ENCODE measurements at places on chromosomes 2 and 18. TPM values are rescaled to one million over a fixed set of nuclear protein-coding genes. Genes with fewer than 3 reads are reported as not detected.

DNA sequence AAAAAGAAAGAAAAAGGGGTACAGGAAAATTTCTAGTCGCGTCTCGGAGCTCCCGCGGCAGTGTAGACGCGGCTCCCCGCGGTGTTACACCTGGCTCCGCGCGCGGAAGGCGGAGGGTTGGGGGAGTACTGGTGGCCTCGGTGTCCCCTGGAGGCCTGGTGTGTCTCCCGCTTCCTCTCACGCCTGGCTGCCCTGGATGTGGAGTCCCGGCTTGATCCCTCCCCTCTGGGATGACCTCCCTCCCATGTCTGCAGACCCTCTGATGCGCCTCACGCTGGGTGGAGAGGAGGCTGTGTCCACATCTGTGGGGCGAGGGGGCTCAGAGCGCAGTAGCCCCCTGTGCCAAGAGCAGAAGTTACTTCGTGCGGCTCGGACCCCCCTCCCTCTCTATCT is 1.2 kb downstream of the KIF5C start:
- DNase-seq, result no peak

- no peak for DNase-seq
These were observed 1.4 kb downstream of the GPBAR1 start for GRCh38 chr2:218262237-218262600.

DNA sequence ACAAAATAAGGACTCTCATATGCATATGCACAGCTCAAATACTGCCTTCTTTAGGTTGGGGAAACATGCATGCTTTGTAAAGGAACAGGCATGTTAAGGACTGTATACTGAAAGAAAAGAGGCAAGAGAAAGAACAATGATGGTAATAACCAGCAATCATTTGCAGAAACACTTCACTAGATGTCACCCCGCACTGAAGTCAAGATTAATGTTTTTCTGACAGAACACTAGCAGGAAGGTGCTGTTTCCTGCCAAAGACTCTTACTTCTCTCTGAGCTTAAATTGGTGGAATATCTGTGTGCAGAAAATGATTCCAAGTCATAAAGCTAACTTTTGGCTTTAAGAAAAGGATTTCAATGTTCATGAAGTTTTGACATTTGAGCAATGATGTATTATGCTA is 19.3 kb upstream of the CSRNP3 start:
- DNase-seq, result no peak

DNA sequence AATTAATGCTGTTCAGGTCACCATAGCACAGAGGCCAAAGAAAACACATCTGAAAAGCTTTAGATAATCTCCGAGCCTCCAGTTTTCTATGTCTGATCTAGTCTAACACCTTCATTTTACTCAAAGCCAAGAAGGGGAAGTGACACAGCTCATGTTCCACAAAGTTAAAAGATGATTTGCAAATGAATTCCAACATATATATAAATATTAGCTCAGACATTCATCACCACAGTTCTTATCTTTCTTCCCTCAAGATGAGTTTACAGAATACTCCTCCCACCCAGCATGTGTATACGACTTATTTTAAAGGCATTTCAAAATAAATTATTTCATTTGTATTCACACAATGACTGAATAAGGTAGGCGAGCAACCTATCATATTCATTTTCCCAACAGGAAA is 82.4 kb downstream of the AAK1 start:
- DNase-seq, result no peak

GRCh38 chr2:26605999-26606846 is 34.9 kb downstream of the CIB4 start:
- DNase-seq, result no peak

GRCh38 chr2:240817496-240818292 is 2.3 kb downstream of the KIF1A start:
- DNase-seq, result no peak

- DNase-seq, result no peak
These were observed 7.9 kb upstream of the PDCL3 start for GRCh38 chr2:100554798-100555407.

The PROKR1 gene
- not detected for total RNA-seq

The FBXO36 gene
- total RNA-seq, result 1.4 TPM

The PJVK gene
- total RNA-seq, result 1.0 TPM

The NMUR1 gene
- total RNA-seq, result not detected
